Neural progenitor cell (in vitro differentiated cells): ENCODE measurements at places on chromosomes 12 and 14.

GRCh38 chr14:93987376-93987775 lies 9.7 kb upstream of the CCDC197 start:
- DNase-seq: no peak

- peak; percentile 22 for DNase-seq
These were observed 431.0 kb downstream of the MED13L start for GRCh38 chr12:115846516-115846915.

DNA sequence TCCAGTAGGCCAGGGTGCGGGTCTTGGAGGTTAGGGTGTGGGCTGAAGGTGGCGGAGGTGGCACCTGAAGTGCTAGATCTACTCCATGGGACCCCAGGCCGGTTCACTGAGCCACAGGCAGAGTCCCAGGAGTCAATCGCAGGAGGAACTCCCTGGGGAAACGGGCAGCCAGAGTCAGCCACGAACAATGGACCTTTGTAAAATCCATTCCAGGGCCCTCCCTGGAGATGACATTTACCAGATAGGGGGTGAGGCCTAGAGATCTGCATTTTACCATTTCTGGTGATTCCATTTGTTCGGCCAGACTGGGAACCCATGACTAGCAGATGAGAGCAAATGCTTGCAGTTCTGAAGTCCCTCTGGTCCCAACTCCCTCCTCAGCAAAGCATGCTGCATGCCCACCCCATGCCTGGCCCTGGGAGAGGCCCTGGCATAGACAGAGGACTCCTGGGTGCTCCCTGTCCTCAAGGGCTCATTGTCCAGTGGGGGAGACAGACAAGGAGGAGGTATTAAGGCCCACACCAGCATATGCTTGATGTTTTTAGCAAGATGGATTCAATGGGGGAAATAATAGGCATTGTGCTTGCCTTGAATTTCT lies 115.5 kb downstream of the EML1 start:
- no peak for DNase-seq

DNA sequence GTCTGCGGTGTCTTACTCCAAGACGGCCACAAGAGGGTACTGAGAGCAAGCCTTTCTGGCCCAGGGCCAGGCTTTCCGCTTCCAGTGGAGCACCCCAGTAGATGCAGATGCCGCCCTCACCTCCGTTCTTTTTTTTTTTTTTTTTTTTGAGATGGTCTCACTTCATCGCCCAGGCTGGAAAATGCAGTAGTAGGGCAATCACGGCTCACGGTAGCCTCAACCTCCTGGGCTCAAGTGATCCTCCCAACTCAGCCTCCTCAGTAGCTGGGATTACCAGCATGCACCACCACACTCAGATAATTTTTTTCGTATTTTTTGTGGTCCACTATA lies 5.6 kb upstream of the LBHD2 start:
- peak; percentile 89 for DNase-seq

DNA sequence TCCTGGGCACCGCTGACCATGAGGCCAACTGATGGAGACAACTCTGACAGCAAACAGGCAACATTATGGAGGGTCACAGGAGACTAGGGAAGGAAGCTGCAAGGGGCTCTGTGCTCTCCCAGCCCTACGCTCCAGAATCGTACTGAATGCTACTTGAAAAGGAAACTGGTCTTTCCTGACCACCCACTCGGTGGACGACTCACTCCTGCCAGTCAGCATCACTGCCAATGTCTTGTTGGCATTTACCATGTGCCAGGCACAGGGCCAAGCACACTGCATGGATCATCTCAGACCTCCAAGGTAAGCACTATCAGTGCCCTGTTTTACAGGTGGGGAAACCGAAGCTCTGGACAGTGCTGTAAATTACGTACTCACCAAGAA lies 38.0 kb downstream of the CCDC85C start:
- no peak for DNase-seq

- no peak for DNase-seq
These were observed 439.0 kb downstream of the NRXN3 start for GRCh38 chr14:78608998-78609787.

DNA sequence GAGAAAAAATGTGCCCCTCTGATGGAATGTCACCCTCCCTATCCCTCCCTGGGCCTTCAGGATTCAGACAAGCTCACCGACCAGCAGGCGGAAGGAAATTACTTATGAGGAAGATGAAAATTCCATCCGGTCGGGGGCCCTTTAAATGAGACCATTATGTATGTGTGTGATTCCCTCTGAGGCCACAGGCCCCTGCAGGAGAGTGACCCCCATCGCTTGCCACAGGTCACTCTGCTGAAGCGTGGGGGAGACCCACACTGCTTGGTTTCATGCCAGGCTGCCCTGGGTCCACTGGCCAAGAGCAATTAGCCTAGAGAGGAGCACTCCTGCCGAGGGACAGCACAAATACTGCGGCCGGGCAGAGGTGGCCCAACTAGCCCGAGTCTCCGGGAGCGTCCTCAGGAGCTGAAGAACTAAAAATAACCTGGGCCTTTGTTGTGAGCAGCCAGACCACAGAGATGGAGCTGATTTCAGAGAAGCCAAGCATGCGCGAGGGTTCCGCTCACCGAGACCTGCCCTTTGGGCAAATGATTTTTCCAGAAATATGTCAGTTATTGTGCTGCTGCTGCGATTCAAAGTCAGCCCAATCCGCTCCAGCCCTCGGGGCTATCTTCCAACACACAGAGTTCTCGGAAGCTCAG lies 276.4 kb downstream of the DPF3 start:
- DNase-seq: peak; percentile 48

DNA sequence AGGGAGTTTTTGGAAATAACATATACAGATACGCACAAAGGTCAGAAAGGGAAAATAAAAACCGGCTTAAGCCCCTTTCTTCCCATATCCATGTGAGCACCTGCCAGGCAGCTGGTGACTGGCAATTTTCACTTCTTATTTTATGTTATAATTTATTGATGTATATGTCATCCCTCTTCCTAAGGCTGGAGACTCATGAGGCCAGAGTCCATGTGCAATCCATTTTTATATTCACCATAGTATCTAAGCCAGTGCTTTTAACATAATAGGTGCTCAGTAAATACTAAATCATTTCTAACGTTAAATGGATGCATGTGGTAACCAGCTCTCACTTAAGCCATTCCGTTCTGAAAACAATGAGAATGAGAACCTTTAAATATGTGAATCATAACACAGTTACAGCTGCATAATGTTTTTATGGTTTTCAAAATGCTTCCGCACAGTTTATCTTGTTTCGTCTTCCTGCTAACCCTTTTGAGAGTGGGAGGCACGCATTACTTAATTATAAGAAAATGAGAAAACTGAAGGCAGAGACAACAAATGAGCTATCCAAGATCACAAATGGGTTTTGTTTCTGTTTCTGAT lies 178.3 kb downstream of the CACNA1C start:
- no peak for DNase-seq

DNA sequence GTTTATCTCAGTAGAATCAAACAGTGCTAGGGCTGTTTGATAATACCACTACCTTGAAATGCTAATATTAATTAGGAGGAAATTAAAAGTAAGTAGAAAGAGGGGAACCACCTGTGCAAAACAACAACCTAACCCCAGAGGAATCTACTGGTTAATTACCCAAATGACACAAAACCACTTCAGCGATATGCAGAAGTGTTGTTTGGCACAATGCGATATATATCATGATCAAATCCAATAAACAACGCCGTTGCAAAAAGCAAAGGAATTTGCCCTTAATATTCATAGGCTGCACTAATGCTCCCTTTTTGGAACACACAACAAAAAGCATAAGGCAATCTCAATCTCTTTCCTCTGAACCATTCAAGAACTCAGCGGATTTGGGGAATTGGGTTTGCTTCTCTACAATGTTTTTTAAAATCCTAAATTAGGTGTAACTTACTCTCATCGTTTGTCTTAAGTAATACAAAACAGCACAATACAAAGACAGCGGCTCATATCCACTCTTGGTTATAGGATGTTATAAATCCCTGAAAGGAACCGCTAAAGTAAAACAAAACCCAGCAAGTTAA lies 1.5 kb downstream of the MAP4K5 start:
- DNase-seq: no peak

GRCh38 chr14:68631394-68632053 lies 161.3 kb downstream of the ZFP36L1 start:
- no peak for DNase-seq

GRCh38 chr14:92716131-92716530 lies 32.3 kb downstream of the LGMN start:
- no peak for DNase-seq

GRCh38 chr12:69000540-69001243 lies 67.7 kb upstream of the CPM start:
- no peak for DNase-seq

DNA sequence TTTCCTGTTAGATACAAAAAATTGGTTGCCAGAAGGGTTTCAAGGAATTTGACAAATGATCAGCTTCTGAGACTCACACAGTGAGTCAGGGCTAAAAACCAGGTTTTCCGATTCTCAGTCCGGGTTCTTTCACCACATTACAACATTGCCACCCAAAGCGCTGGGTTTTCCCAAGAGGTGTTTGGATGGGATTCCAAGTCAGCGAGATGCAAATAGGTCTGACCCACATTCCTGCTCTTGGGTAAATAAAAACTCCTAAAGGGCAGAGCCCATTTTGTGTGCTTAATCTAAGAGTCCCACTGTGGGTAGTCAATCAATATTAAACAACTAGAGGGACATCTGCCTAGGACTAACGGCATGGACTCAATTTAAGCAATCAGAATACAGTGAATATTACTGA lies 5.4 kb upstream of the RIC8B start:
- DNase-seq: peak; percentile 42

DNA sequence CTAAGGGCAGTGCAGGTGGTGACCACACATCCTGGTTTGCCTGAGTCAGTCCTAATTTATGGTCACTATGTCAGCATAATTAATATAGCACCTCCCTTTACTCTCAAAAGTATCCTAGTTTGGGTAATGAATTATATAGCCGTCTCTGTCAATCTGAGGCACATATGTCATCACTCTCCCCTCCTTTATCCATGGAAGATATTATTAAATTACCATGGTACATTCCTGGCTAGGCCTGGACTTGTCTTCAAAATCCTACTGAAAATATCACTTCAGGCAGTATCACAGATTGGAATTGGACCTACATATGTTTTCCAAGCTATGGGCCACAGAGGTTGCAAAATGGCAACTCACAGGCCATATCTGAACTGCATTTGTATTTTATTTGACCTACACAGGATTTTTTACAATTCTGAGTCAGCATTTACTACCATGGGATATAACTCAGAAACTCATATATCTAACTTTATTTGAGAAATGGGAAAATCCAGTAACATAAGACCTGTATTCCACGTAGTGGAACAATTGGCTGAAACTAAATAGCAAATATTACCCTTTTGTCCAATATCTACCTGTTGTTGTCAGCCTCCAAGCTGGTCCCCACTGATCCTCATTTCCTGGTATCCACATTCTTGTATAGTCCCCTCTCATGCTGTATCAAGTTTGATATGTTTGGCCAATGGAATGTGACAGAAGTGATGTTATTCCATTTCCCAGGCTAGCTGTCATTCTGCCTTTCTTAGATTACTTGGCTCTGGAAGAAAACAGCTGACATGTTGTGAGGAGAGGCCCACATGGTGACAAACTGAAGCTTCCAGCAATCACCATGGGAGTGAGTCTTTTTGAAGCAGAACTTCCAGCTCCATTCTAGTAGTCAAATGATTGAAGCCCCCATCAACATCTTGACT lies 102.5 kb upstream of the MDM1 start:
- no peak for DNase-seq

DNA sequence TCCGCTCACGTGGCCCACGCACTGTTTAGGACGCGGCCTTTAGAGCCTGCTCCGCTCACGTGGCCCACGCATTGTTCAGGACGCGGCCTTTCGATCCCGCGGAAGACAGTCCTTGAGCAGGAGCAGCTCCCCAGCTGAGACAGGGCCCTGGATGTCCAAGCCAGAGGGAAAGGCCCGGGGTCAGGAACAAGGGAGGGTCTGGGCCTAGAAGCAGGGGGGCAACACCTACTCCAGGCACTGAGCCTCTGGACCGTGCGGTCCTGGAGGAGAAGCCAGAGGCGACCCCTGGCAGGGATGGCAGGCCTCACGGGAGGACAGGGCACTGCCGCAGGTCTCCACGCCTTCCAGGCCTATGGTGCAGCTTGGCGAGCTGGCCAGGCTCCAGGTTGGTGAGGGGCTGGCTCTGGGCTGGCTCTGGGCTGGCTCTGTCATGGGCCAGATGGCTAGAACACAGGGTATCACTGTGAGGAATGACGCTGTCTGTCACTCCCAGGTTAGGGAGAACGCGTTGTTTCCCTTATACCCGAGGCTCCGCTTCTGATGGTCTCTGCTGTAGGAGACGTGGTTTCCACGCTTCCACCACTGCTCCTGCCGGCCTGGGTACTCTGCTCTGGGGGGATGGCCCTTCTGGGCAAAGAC lies 341.7 kb downstream of the TMEM121 start:
- DNase-seq: no peak

GRCh38 chr12:43840338-43840737 lies 4.5 kb downstream of the TMEM117 start:
- DNase-seq: no peak

DNA sequence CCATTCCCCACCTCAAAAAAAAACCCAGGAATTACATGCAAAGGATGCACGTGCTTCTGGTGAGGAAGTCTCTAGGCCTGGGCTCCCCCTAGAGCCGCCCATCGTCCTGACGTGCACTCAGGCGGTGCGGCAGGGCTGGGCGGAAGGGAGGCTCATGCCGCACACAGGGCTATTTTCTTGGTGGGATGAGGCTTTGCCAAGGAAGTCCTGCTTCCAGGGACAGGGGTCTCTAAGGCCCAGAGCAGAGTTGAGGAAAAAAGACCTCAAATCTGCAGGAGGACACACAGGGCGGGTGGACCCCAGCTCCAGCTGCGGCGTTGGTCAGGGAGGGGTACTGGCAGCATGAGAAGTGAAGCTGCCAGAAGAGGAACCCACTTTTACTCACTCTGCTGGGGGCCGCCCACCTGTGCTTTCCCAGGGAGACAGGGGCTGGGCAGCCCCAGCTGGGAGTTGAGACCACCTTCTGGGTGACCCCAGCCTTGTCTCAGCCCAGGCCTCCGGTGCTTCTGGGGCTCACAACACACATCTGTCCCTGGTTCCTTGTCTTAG lies 4.2 kb downstream of the RHOF start:
- no peak for DNase-seq

DNA sequence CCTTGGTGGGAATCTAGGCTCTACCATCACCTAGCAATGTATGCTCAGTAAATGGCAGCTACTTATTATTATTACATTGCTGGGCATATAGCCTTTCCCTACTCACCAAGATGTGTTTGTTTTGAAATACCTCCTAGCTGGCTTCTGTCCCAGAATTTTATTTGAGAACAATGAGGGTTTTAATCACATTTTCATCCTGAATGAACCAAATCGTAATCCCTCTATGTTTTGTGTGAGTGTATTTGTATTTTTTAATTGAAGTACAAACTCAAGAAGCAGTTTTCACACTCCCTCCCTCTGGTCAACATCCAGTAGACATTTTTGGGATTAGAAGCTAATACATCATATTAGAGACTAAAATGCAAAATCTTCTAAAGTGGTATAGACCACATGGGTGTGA lies 7.6 kb downstream of the SLC7A8 start:
- DNase-seq: no peak

DNA sequence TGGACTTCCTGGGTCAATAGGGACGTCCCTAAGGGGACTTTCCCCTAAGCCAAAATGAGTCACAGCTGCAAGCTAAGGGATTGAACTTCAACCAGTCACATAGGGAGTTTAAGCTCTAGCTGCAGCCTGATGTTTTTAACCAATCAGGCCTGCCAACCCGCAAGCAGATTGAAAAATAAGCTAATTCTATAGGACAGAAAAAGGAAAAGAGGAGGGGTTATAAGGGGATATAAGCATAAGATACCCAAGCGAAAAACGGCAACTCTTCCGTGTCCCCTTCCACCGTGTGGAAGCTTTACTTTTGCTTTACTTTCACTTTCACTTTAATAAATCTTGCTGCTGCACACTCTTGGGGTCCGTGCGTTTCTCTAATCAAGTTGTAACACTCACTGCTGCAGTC lies 24.4 kb downstream of the ATP23 start:
- no peak for DNase-seq
